ENCODE measurements at places on chromosomes 6 and 20.

- DNase-seq: peak; percentile 93
Observed at GRCh38 chr6:27592481-27593199, 119.7 kb upstream of the ZNF184 start.

DNA sequence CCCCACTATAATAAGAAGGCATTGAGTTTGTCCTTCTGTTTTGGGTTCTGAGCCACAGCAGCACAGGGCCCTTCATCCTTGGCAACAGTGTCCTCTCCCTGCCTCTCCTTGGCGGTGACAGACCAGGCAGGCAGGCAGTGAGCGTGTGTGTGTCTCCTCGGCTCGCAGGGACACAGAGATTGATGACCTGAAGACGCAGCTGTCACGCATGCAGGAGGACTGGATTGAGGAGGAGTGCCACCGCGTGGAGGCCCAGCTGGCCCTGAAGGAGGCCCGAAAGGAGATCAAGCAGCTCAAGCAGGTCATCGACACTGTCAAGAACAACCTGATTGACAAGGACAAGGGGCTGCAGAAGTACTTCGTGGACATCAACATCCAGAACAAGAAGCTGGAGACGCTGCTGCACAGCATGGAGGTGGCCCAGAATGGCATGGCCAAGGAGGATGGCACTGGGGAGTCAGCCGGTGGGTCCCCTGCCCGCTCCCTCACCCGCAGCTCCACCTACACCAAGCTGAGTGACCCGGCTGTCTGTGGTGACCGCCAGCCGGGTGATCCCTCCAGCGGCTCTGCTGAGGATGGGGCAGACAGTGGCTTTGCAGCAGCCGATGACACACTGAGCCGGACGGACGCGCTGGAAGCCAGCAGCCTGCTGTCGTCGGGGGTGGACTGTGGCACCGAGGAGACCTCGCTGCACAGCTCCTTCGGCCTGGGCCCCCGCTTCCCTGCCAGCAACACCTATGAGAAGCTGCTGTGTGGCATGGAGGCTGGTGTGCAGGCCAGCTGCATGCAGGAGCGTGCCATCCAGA lies 24.0 kb downstream of the SDCBP2 start:
- no peak for DNase-seq

GRCh38 chr20:7693761-7694160 lies 246.5 kb downstream of the HAO1 start:
- DNase-seq: no peak

GRCh38 chr6:16305788-16306187 lies 67.4 kb downstream of the GMPR start:
- DNase-seq: peak; percentile 18

GRCh38 chr20:44598423-44599305 lies 16.3 kb downstream of the PKIG start:
- DNase-seq: no peak

Data from ELF-1 (cell line).